ENCODE measurements at places on chromosomes 13 and 19.

- DNase-seq, result no peak
Measured at GRCh38 chr19:1125601-1126467, 22.0 kb downstream of the GPX4 start.

- no peak for DNase-seq
Measured at GRCh38 chr19:37990362-37990761, 83.4 kb downstream of the SIPA1L3 start.

- DNase-seq, result peak; percentile 87
Measured at GRCh38 chr19:10580979-10581631, 6.0 kb downstream of the AP1M2 start.

DNA sequence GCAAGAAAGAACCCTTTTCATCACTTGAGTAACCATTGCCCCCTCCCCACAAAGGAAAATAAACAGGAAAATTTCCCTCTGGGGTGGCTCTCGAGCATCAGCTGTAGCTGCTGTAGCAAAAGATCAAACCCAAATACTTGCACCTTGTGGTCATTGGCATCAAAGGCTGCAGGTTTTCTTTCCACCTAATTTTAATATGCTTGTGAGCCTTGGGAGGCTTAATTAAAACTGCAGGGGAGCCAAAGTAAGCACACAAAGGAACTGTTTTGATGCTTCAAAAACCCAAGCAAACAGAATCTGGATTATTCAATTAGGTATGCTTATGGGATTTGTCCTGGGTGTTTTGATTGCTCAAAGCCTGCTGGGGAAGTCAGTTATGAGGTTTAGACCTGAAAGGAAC is 119.5 kb downstream of the SHISA2 start:
- DNase-seq, result no peak

- no peak for DNase-seq
Measured at GRCh38 chr13:95494082-95494681, 58.3 kb upstream of the CLDN10 start.

GRCh38 chr19:45146741-45147205 is 14.0 kb downstream of the NKPD1 start:
- no peak for DNase-seq

DNA sequence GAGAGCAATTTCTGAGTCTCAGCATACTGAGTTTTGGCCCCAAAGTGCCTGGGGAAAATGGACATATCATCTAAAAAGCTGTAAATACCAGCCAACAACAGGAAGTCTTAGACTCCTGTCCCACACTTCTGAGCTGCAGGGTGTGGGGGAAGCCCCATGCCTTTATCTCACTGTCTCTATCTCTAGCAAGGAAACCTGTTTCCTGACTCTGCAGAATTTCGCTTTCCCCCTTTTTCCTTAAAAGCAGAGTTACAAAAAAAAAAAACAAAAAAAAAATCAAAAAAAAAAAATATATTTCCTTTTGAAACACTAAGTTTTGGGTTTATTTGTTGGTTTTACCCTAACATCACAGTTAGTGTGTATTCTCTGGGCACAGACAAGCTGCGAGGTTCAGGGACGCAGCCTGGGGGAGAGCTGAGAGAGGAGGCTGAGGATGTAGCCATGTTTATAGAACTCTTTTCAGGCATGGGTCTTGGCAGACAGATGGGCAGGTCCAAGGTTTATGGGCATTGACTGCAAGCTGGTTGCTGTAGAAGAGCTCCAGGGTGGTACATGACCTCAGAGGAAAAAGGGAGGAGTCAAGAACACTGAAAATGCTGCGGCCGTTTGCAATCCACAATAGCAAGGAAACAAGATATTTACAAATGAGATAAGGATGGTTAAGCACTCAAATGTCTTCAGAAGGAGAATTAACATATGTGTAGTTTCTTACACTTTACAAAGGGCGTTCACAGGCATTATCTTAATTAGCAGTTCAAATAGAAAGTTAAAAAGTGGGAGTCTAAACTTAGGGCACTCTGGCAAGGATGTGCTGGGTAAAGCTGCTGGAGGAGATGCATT is 4.9 kb downstream of the MBNL2 start:
- DNase-seq, result peak; percentile 38

- no peak for DNase-seq
Measured at GRCh38 chr19:28864024-28864503, 348.9 kb downstream of the UQCRFS1 start.

DNA sequence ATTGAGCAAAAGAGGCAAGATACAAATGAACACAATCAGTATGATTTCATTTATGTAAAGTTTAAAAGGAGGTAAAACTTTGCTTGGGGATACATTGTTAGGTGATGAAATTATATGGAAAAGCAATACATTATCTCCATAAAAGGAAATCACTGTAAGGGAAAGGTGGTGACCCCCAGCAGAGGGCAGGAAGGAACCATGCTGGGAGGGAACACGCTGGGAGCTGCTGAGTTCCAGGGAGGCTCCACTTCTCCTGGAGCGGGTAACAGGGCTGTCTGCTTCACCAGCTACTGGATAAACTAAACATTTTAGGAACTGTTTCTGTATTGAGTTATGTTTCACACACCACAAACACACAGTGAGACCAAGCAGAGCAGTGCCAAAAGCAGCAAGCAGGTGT is 91.2 kb downstream of the KATNAL1 start:
- DNase-seq, result no peak

DNA sequence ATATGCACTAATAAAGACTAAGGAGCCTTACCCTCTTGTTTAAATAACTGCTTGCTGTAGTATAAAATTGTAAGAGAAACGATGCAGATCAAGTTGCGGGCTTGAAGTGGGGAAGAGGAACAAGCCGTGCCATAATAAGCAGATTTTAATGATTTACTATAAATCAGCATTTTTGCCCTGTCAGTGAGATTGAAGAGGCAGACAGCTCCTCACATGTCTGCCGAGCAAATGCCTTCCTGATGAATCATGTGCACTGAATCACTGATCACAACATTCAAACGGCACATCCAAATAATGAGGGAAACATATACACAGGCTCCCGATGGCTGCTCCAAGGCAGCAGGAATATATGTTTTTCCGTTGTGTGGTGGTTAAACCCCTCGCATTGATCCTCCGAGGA is 282.9 kb downstream of the TSHZ3 start:
- no peak for DNase-seq

- no peak for DNase-seq
Measured at GRCh38 chr13:103516015-103516795, 450.0 kb upstream of the SLC10A2 start.

- no peak for DNase-seq
Measured at GRCh38 chr13:111323950-111324651, 3.7 kb downstream of the TEX29 start.

DNA sequence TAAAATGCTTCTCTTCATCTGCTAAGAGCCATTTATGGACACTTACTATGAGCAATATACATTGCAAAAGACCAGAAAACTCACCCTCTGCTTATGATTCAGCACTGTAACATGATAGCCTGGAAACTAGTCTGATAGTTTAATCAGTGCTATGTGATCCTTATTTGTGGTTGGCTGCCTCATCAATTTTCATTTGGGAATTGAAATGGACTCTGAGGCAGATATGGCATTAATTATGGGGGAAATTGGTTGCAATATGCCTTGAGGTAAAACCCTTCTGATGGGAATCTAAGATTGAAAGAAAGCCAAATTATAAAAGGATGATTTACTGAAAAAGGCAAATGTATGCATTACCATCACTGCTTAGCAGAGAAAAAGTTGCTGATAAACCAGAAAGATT is 33.5 kb downstream of the FAM216B start:
- no peak for DNase-seq

GRCh38 chr19:55705972-55706371 is 30.9 kb downstream of the EPN1 start:
- no peak for DNase-seq
